Stomach (tissue), 19 donors: ENCODE measurements at places on chromosomes 12 and 14.

DNA sequence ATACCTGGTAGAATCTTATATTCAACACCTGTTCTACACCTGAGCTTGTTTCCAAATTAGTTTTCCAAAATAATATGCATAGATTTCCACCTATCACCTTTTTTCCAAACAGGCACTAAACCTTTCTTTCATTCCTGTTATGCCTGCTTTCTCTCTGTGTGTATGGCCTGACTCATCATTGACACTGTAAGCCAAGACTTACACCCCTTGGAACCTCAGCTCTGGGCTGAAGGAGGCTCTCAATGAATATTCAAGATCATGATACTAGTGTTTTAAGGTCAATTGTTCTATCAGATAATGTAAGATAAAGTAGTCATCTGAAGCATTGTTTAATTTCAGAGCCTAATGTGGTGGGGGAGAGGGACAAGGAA lies 1193.3 kb downstream of the FLRT2 start:
- DNase-seq = no peak

DNA sequence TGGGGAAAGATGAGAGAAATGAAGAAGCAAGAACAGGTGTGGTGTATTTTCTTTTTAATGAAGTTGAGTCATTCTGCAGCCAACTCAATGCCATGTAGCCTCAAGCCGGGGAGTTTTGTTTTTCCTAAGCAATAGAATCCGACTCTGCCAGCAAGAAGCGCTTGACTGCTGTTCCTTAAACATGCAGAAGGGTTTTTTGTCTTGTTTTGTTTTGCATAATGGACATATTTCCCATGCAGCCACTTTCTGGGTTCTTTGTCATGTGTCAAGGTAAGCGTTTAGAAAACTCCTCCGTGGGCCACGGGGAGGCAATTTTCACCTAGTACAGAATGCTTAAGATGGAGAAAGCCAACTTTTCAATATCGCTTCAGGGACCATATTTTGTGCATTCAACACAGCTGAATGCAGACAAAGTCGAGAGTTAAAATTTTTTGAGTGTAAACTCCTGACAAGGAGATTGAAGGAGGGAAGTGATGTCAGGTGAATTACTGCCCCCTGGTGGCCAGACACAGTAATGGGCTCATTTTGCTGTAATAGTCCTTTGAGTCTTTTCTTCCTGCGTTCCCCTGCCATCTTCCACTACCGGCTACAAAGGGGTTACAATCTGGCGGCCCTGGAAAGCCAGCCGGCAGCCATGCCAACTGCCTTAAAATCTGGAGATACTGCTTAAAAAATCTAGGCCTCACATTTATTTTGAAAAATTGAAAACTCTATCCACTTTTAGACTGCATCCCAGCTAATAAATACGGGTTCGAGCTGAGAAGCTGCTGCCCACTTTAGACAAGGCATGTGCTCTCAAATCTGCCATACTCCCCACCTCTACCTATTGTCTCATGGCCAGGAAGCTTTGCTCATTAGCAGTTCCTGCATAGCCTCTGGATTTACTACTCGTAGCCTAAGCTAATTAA lies 3.2 kb upstream of the FICD start:
- DNase-seq = peak; percentile 76

GRCh38 chr14:38073641-38074040 lies 134.1 kb upstream of the SSTR1 start:
- DNase-seq = no peak

GRCh38 chr14:78721756-78722480 lies 551.7 kb downstream of the NRXN3 start:
- DNase-seq = no peak

- no peak for DNase-seq
Measured at GRCh38 chr12:108482717-108483212, 32.3 kb upstream of the FICD start.

- DNase-seq = peak; percentile 57
Measured at GRCh38 chr14:101705733-101706508, 55.6 kb upstream of the PPP2R5C start.

- DNase-seq = no peak
Measured at GRCh38 chr12:132542661-132543060, 52.7 kb downstream of the FBRSL1 start.

- no peak for DNase-seq
Measured at GRCh38 chr12:89859508-89860220, 151.0 kb upstream of the ATP2B1 start.

DNA sequence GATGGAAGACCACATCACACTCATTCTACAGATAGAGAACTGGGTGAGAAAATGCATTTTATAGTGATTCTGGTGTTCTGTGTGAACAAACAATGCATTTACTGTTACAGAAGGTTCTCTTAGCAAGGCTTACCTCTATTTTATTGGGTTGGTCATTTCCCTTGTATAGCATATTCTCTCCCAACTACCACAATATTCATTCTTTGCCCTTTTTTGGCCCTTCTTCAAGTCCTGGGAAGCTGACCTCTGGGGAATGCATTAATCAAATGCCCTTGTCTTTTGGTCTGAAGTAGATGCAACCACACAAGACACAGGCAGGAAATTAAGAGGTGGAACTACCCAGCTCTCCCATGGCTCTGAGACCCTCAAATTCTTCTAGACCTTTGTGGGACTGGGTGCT lies 19.5 kb downstream of the DCN start:
- no peak for DNase-seq
